ENCODE measurements at places on chromosomes 2 and 18.
A peak's percentile ranks its signal among the peaks of the same experiment; 100 is the strongest.

DNA sequence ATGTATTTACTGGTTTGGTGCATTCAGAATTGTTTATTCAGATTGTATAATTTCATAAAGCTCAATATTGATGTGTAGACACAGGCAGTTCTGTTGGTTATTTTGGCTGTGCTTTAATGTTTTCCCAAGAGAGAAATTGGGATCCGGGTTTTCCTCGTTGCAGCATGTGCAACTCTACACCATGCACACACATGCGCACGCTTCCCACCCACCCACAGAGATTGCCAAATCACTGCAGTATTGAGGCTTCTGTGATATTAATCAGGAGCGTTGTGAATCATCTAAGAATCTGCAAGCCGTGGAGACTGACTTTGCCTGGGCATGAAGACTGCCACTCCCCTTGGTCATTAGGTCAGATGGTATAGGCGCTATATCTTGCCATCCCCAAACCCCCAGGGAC is 571.5 kb downstream of the SLC4A3 start:
- peak; percentile 36 for DNase-seq

DNA sequence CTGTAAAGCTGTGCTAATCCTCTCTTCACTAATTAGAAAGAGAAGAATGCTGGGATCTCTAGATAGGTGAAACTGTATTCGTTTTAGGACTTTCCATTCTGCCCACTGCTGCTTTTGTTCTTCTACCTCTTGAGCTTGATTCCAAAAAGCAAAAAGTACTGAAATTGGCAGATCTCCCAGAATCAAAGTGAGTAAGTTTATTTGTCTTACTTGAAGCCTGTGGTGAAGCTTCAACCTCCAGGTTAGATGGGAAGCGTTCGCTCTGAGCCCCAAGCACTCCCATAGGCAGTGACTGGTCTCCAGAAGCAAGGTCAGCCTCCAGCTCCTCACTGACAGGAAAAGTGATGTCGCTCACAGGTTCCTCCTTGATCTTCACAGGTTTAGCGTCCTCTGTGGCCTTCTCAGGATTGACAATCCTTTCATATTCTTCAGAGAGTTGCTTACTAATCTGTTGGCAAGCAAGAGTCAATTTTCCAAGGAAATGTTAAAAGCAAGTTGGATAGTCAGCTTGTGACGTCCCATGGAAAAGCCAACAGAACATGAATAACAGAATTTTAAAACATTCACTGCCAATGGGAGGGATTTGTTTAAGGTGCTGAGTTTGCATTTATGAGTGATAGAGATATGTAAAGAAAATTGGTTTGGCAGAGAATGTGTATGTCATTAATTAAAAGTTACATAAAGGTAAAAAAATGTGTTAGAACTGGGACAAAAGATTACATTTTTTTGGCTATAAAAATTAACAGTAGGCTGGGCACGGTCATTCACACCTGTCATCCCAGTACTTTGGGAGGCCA is 8.1 kb downstream of the SUPT7L start:
- DNase-seq, result peak; percentile 8

DNA sequence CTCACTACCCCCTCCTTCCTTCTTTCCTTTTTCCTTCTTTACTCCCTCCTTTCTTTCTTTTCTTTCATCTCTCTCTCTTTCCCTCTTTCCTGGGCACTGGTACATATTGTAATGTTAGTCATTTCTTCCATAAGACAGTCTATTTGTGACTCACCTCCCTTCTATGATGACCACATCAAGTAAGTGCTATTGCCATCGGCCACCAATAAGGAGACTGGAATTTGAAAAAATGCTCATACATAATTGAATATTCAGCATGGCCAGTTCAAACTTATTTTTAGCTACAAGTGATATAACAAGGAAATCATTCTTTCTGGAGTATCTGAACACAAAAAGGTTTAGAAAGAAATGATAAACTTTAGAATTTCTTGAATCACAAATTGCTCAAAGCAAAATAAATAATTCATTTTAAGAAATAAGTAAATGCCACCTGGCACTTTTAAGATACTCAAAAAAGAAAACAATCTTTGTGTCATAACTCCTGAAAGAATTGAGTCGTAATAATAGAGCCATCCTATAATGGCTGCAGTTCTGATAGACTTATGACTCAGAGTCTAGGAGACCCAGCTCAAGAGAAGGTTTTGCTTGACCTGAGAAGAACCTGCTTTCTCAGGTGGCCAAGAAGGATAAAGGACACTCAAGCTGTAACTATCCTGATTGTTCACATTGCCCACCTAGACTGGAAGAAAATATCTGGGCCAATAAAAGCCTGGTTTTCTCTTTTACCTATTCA is 51.6 kb upstream of the CCBE1 start:
- peak; percentile 50 for DNase-seq

DNA sequence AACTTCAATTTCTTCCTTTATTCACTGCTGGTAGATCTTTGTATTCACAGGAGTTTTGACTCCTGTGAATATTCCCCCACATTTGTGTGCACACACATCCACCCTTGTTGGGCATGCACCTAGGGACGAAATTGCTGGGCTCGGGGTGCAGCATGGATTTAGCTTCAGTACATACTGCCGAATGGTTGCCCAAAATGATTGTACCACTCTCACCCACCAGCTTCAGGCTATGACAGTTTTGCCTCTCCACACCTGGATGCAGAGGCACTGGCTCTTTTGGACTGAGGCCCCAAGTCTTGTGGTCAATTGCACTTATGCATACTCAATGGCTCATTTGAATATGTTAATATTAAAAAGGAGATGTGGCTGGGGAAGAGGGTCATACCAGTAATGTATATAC is 65.1 kb upstream of the ODC1 start:
- DNase-seq, result no peak

GRCh38 chr18:68436485-68436884 is 278.4 kb downstream of the TMX3 start:
- no peak for DNase-seq

GRCh38 chr2:177254433-177255226 is 9.9 kb downstream of the NFE2L2 start:
- DNase-seq, result no peak

- DNase-seq, result peak; percentile 56
Measured at GRCh38 chr2:179410552-179411356, 146.1 kb upstream of the SESTD1 start.

- no peak for DNase-seq
Measured at GRCh38 chr2:10494351-10495066, 46.4 kb upstream of the ODC1 start.

DNA sequence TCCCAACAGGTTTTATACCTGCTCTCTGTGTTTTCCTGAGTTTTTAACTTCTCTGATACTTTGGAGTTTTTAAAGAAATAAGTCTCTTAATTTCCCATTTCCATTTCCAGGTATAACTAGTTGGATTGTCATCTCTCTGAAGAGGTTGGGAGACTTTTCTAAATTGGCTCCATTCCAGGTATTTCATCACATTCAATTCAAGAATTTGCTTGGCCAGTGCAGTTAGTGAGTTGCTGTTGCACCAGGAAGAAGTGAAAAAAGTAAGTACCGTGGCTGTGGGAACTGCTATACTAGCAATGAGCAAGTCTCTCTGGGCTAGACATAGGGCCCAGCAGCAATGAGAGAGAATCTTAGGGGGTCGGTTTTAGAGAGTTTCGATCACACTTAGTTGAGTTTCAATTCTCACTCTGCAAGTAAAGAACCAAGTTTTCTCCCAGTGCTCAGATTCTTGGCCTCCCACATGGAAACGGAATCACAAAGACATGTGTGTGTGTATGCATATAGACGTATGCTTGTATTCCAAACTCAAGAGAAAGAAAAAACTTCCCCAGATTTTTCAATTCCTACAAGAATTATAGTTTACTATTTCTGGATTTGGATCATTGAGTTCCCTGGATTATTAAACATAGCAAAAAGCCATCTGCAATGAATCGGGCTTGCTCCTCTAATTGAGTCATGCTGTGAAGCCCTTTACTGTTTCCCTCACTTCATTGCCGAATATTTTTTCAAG is 894.4 kb downstream of the BCL11A start:
- no peak for DNase-seq

DNA sequence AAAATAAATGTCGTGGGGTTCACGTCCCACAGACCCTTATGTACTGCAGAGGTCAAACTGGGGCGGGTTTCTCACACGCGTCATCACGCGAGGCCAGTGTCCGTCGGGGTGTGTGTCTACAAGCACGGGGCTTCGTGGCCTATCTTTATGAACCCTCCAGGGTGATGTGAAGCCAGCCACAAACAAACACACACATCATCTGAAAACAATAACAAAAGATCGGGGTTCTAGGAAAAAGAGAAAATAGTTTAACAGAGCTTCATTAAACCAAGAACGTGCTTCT is 23.3 kb downstream of the LDLRAD4 start:
- no peak for DNase-seq

- DNase-seq, result no peak
Measured at GRCh38 chr18:27312153-27312552, 127.0 kb upstream of the CHST9 start.

All from AG08396 (cell line).